Stimulated activated CD8-positive, alpha-beta memory T cell treated with anti-CD3 and anti-CD28 coated beads, Interleukin-4, amount 100 ng/mL, for 1 hour (primary cell): ENCODE measurements at places on chromosomes 16 and 17.

- no peak for DNase-seq
These were observed 19.3 kb downstream of the ZNF750 start for GRCh38 chr17:82820278-82821251.

- DNase-seq = no peak
These were observed 23.5 kb downstream of the GTF3C1 start for GRCh38 chr16:27526180-27526579.

DNA sequence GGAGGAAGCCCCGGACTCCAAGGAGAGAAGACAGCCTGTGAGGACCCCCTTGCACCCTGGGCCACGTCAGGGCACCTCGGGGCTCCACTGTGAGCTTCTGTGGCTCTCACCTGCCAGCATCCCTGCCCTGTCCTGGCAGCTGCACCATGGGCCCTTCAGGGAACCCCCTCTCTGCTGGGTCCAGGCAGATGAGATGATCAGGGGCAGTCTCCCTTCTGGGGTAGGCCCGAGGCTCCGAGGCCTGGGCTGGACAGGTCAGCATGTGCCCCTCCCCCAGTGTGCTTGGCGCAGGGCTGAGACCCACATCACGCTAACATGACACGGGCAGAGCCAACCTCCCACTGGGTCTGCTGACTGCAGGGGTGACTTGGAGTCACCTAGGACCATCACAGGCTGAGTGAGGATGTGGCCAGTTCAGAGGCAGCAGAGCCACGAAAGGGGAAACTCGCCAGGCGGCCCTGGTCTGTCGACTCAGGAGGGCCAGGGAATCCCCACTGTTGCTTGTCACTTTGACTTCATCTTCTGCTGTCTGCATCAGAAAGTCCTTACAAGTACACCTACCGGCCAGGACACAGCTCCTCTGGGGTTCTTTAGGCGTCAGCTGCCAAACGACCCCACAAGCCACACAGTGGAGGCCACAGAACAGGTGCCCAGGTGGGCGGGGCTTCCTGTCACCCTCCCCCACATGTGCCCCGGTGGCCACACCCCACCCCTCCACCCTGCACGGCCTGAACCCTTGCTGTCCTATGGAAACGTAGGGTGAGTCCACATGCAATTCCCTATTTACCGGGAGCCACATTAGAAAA is 2.2 kb downstream of the GALNS start:
- no peak for DNase-seq

DNA sequence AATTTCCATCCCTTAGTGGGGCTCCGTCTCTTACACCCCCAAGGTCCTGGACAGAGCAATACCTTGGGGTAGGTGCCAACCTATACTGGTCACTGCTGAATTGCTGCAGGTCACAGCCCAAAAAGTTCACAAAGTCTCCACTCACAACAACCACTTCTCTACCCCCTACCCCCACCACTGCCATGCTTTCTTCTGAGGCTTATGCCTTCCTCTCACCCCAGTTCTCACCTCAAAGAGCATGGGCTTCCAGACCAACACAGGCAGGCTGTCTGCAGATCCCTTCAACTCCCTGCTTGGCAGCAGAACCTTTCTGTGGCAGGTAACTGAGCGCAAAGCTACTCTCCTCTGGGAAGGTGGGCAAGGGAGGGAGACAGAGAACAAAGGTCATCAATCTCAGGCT is 35.5 kb downstream of the C16orf78 start:
- DNase-seq = no peak

- DNase-seq = no peak
These were observed 104.7 kb downstream of the UTP18 start for GRCh38 chr17:51365090-51365489.

GRCh38 chr16:3961449-3961849 is 80.9 kb upstream of the CREBBP start:
- DNase-seq = no peak

DNA sequence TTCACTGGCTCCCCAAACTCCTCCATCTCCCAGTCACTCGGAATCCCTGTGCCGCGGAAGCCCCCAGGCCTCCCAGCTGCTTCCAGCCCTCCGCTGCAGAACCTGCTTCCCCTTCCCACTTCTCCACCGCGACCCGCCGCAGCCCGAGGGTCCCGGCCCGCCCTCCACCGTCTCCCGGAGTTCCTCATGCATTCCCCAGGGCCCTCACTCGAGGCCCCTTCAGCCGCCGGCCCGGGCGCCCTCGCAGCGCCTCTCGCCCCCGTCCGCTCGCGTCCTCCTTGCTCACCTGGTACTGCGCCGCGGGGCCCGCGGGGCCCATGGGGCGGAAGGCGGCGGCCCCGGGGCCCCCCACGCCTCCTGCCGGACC is 329 bp downstream of the SMARCD2 start:
- DNase-seq = no peak

GRCh38 chr17:82687375-82687861 is 11.1 kb downstream of the RAB40B start:
- DNase-seq = no peak

- DNase-seq = no peak
These were observed 111.9 kb upstream of the TNRC6C start for GRCh38 chr17:77846531-77847085.

GRCh38 chr17:83196024-83196365 is 116.6 kb downstream of the METRNL start:
- DNase-seq = no peak

DNA sequence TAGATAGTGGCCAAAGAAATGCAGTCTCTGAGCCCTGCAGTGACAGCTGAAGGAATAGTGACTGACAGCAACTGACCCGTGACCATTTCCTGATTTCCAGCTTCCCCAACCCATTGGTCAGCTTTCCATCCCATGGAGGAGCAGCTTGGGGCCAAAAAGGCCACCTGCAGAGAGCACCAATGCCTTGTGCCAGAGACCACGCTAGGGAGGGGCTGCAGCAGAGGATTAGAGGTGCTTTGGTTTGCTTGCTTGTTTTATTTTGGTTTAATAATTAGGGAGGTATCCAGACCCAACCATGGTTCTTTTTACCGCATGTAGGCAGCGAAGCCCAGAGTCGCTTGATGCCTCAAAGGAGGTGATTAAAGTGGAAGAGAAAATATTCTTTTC is 61.3 kb upstream of the SIAH1 start:
- no peak for DNase-seq
